Omental fat pad (tissue), 4 donors: ENCODE measurements at places on chromosomes 1 and 21. TPM values are rescaled to one million over a fixed set of nuclear protein-coding genes. Genes with fewer than 3 reads are reported as not detected.

KIAA1614 gene
- total RNA-seq: 7.7 TPM

CTNNBIP1 gene
- 15.8 TPM for total RNA-seq

WNT9A gene
- 1.4 TPM for total RNA-seq

KISS1 gene
- not detected for total RNA-seq

KIFAP3 gene
- total RNA-seq: 26.3 TPM

MACF1 gene
- total RNA-seq: 230 TPM
